ENCODE measurements at places on chromosomes 3 and 15. TPM values are rescaled to one million over a fixed set of nuclear protein-coding genes. Genes with fewer than 3 reads are reported as not detected.

DNA sequence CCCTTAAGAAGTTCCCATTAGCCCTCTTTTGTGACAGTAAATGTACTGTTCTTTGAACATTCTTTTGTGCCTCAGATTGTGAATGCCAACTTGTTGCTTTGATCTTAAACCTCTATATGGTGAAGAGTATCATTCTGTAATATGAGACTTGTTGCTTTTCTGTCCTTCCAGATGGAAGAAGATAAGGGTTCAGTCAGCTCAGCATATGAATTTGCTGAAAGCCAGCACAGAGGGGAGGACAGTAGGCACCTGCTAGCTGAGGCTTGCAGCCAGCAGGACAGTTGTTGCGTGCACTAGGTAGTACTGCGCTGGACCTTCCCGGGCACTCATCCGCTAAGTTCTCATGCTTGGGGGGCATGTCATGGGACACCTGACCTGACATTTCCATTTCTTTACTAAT lies 74.7 kb downstream of the DCUN1D1 start:
- DNase-seq, result no peak

GRCh38 chr3:12415014-12415680 lies 69.1 kb upstream of the TSEN2 start:
- no peak for DNase-seq

DNA sequence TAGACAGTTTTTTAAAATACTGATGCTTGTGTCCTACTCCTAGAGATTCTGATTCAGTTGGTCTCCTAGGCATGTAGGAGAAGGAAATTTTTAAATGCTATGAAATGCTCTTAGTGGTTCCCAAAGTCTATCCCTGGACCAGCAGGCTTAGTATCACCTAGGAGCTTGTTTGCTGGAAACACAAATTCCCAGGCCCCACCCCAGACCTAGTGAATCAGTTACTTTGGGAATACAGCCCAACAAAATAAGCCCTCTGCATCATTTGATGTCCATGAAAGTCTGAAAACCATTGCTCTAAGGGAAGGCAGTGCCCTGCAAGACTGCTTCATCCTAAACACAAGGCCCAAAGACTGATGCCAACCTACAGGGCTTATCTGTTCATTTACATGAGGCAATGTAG lies 36.3 kb downstream of the CCNL1 start:
- no peak for DNase-seq

Gene CCR8
- total RNA-seq, result not detected

DNA sequence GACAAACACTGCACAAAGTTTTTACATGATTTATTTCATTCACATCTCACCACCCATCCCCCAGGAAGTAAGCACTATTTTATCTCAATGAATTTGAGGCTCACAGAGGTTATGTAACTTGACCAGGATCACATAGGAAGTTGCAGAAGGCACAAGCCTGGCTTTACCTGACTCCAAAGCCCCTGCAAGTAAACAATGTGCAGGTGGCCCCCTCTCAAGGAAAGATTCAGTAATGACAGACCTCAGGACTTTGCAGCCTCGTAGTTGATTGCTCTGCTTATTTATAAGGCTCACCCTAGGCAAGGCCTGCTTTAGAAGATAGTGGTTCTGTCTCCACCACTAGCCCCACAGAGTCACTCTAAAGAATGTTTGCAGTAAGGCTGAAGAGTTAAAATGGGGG lies 79.8 kb upstream of the MDFIC2 start:
- no peak for DNase-seq

Gene ACKR4
- 0.85 TPM for total RNA-seq

Gene DIS3L
- 37.0 TPM for total RNA-seq

GRCh38 chr3:156617781-156618180 lies 56.6 kb upstream of the TIPARP start:
- DNase-seq, result no peak
